ENCODE measurements at places on chromosomes 11 and 22.

DNA sequence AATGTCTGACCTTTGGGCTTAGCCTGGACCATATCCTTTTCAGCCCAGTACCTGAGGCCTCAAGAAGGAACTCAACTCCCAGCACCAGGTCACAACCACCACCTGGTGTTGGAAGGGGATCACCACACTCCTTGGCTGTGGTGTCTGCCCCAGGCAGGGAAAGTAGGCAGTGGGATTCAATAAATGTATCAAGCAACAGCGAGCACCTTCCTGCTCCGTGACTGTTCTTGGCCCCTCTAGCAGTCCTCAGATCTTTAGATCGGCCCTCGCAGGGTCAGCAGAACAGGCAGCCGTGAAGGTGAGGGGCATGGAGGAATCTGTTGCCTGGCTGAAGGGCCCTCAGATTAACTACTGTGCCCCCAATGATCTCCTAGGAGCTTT lies 15.9 kb downstream of the ARFGAP2 start:
- no peak for DNase-seq

GRCh38 chr11:115390441-115390840 lies 113.8 kb downstream of the CADM1 start:
- DNase-seq = no peak

GRCh38 chr11:65867284-65868071 lies 5.1 kb downstream of the EFEMP2 start:
- no peak for DNase-seq

GRCh38 chr11:102320188-102320587 lies 2.9 kb downstream of the BIRC3 start:
- no peak for DNase-seq

- DNase-seq = no peak
Observed at GRCh38 chr22:22593964-22594656, 35.0 kb upstream of the PRAME start.

- DNase-seq = no peak
Observed at GRCh38 chr11:23280088-23280487, 419.8 kb upstream of the CCDC179 start.

- DNase-seq = no peak
Observed at GRCh38 chr22:20970939-20971657, 4.0 kb downstream of the AIFM3 start.

- DNase-seq = peak; percentile 61
Observed at GRCh38 chr22:38570779-38571364, 889 bp upstream of the DMC1 start.

- DNase-seq = peak; percentile 15
Observed at GRCh38 chr22:43722444-43722843, 89.7 kb downstream of the EFCAB6 start.

DNA sequence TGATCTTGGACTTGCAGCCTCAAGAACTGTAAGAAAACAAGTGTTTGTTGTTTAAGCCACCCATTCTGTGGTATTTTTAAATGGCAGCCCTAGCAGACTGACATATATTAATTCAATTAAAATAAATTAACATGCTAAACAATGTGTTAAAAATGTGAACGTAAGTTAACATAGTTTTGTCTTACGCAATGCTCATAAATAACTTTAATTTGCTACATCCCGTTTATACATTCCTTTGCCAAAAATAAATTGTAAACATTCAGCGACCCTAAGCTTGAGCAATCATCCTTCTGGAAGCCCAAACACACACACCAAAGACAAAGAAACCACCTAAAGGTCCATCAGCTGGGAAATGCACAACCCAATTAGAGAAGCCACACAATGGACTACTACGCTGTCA lies 70.4 kb downstream of the CELSR1 start:
- no peak for DNase-seq

- DNase-seq = no peak
Observed at GRCh38 chr22:42432020-42432596, at the start of gene NFAM1. Gene NFAM1 (minus strand): TSS chr22:42432403. CDS start chr22:42432357, 46 bp downstream.

DNA sequence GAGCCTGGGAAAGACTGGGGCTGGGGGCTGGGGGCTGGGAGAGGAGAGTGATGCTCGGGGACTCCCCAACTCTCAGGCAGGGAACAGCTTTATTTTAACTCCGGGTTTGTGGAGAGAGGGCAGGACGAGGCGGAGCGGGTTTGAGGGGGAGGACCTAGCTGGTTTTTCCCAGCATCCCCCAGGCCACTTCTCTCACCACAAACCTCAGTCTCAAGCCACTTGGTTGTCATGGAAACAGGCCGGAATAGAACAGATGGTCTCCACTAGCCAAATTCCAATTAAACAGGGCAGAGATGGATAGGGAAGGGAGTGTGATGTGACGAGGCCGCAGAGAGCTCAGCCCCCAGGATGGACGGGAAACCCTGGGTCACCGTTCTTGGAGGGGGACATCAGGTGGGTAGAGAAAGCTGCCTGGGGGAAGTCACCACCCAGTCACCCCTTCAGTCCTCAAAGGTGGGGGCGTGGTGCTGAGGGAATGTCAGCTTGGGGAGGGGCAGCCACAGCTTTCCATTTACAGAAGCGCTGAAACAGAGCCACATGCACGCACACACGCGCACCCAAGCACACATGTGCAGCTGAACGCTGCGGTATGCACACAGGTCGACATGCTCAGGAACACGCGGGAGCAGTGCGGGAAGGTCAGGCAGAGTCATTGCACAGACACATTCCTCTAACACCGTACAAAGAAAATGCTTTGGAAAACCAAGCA lies 19.2 kb downstream of the NECTIN1 start:
- no peak for DNase-seq

- DNase-seq = no peak
Observed at GRCh38 chr11:2208691-2209369, 37.2 kb upstream of the TH start.

DNA sequence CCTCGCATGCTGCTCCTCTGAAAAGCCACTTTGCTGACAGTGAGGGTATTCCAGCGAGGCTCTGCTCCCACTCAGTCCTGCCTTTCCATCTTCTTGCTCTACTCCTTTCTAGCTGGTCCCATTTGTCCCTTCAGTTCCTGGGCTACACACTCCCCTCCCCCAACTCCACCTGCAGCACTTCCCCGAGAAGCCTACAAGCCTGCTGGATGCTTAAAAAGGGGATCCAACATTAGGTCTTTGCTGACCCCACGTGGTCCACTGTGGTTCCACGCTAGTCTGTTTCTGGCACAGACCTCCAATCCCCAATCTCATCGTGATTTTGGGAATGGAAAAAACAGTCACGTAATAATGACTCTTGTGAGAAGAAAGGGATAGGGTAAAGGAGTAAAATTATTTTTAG lies 121.6 kb upstream of the SNX19 start:
- DNase-seq = no peak

GRCh38 chr11:131025020-131025419 lies 108.7 kb upstream of the SNX19 start:
- peak; percentile 12 for DNase-seq

- no peak for DNase-seq
Observed at GRCh38 chr11:75513250-75513649, 12.5 kb downstream of the GDPD5 start.

DNA sequence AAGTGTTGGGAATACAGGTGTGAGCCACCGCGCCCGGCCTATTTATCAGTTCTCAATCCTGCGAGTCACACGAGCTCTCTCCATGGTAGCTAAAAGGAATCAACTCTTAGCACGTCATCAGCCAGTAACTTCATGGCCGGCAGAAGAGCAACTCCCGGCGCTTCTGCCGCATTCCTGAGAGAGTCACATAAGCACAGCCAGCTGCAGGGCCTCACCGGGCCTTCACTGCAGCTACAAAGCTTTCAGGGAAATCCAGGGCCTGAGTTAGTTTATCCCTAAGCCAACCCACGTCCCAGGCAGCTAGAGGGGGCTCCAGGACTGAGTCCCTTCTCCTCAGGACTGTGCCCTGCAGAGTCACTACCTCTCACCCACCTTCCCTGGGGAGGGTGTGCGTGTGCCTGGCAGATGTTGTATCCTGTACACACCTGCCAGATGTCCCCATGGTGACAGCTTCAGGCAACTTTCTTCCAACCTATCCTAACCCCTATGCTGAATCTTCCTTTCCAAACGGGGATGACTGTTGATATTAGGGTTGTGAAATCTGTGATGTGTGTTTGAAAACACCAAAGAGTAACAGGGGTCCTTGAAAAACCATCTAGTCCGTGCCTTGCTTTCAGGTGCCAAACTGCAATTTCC lies 45.9 kb upstream of the ARFGAP3 start:
- no peak for DNase-seq

- DNase-seq = peak; percentile 11
Observed at GRCh38 chr11:46808799-46809431, 37.2 kb downstream of the CKAP5 start.

GRCh38 chr11:35541621-35542375 lies 16.4 kb upstream of the PAMR1 start:
- peak; percentile 15 for DNase-seq

GRCh38 chr11:14312736-14313438 lies 46.1 kb downstream of the RRAS2 start:
- no peak for DNase-seq

GRCh38 chr22:37069319-37069718 lies 17.8 kb downstream of the KCTD17 start:
- no peak for DNase-seq

- DNase-seq = no peak
Observed at GRCh38 chr11:57482782-57483561, 22.6 kb downstream of the RTN4RL2 start.

GRCh38 chr11:71977743-71978418 lies 20.8 kb upstream of the IL18BP start:
- DNase-seq = peak; percentile 48

- DNase-seq = no peak
Observed at GRCh38 chr11:134657631-134658030, 245.6 kb upstream of the B3GAT1 start.

- DNase-seq = no peak
Observed at GRCh38 chr11:74427384-74427886, 29.2 kb upstream of the PGM2L1 start.

- DNase-seq = no peak
Observed at GRCh38 chr11:6693342-6694228, 10.4 kb upstream of the MRPL17 start.

DNA sequence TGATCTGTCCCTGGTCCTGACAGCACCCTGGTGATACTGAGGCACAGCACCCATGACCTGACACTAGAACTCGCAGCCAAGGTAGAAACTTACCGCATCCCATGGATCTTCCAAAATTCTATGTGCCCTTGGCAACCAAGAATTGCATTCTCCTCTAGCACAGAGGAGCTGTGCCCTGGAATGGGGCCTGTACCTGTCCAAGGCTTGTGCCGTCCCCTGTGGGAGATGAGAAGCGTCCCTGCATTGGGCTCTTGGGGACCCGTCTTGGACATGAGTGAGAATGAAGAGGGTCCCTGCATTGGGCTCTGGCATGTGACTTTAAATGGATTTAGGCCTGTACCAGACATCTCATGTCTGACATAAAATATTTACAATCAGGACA lies 67.1 kb downstream of the GGTLC2 start:
- DNase-seq = no peak

DNA sequence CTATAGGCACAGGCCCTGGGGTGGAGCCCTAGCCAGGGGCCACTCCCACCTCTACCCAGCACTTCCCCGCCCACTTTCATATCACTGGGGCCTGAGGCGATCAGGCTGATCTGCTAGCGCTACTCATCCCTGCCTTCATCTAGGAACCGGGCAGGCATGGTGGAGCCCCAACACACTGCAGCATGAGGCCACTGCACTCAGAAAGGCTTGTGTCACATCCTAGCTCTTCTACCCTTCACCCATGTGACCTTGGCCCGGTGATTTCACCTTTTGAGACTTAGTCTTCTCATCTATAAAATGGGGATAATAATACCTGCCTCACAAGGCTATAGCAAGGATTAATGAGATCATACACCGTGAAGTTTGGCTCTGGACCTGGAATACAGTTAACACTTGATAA lies 18.1 kb upstream of the GDPD5 start:
- DNase-seq = no peak

GRCh38 chr11:62669420-62670161 lies 1.9 kb upstream of the UQCC3 start:
- no peak for DNase-seq

GRCh38 chr11:103731670-103732069 lies 304.8 kb upstream of the DDI1 start:
- no peak for DNase-seq

GRCh38 chr22:42825796-42826195 lies 31.3 kb downstream of the ARFGAP3 start:
- no peak for DNase-seq

DNA sequence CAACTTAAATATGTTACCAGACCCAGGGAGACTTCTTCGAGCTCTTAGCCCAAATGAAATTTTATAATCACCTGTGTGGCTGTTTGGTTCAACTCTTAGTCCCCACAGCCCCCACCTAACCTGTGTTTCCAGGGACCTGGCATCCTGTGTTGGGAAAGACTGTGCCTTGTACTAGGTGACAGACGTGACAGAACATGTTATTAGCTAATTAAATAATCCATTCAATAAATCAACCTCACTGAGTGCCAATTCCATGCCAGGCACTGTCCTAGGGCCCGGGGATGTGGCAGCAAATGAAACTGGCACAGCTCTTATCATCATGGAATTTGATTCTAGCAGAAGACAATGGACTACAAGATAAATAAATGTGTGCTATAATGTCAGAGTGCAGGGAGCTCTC lies 431.9 kb downstream of the MIAT start:
- DNase-seq = no peak

DNA sequence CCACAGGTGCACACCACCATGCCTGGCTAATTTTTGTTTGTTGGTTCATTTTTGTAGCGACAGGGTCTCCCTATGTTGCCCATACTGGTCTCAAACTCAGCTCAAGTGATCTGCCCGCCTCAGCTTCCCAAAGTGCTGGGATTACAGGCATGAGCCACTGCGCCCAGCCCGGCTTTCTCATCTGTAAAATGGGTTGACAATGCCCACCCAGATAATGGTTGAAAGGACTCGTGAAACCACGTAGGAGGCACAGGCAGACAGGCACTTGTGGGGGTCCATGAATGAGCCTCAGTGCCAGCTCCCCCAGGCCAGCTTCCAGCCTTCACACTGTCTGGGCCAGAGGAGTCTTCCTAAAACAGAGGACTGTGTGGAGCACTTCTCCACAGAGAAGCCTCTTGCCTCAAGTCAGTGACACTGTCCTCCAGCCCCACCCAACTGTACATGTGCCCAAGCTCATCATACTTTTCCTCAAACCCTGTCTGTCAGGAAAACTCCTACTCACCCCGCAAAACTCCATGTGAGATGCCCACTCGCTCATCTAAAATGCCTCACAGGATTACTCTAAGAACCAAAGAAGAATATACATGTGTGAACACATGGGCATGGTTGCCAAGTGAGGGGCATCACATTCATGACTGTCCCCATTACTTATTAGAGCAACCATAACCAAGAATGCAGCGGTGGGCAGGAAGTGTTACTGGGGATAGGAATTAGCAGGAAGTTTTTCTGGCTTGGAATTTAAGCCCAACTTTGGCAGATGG lies 32.1 kb upstream of the WNT7B start:
- no peak for DNase-seq

DNA sequence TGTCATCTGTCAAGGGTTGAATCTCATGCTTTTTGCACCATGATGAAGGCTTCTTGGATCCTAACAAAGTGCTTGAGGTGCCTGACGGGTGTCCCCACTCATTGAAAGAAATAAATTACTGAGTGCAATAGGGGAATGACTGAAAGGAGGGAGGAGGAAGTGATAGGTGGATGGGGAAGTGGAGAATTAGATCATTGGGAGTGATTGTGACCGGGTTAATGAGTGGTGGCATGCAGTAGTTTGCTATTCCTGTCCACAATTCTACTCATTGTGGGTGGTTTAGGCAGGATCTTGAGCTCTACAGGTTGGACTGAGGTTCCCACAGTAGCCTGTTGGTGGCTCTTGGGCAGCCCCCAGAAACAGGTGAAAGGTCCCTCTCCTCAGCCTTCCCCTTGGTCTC lies 44.3 kb downstream of the THAP12 start:
- DNase-seq = no peak
